ENCODE measurements at places on chromosomes 2 and 18. TPM values are rescaled to one million over a fixed set of nuclear protein-coding genes. Genes with fewer than 3 reads are reported as not detected.

MC2R gene
- total RNA-seq, result not detected

CTNNA2 gene
- total RNA-seq, result not detected

DSEL gene
- 4.2 TPM for total RNA-seq

DNA sequence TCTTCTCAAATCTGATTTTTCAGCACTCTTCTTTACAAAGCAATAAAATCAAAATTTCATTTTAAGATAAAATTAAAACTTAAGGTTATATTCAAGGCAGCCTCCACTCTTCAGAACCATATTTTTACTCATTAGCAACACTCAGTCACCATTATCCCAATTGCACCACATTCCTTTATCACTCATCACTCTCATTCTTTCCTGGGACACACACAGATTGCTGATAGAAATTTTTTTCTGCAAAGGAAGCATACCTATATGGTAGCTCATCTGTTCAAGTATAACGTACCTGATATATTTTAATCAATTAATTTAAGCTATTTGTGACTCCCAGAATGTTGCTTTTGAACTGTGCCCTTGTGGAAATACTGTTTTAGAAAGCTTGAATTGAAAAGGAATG is 1559.3 kb upstream of the ZEB2 start:
- DNase-seq, result no peak

DNA sequence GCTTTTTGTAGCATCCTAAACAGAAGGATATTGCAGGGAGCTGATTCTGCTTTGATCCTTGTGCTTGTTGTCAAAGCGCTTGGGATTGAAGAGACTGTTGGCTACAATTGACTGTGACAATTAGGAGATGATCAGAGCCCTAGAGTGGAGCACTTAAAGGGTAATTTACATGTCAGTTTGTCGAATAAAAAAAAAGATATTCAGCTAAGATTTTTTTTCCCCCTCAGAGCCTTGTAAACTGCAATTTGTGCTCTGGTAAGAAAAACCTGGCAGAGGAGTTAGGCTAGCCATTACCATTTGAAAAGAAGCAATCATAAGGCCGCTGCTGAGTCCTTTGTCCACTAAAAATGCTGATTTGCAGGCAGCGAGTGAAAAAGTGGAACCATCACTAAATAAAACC is 47.8 kb upstream of the ZEB2 start:
- no peak for DNase-seq

- DNase-seq, result no peak
Measured at GRCh38 chr18:6561016-6561415, 146.3 kb upstream of the L3MBTL4 start.

- no peak for DNase-seq
Measured at GRCh38 chr2:28219138-28219537, 173.5 kb upstream of the FOSL2 start.

DNA sequence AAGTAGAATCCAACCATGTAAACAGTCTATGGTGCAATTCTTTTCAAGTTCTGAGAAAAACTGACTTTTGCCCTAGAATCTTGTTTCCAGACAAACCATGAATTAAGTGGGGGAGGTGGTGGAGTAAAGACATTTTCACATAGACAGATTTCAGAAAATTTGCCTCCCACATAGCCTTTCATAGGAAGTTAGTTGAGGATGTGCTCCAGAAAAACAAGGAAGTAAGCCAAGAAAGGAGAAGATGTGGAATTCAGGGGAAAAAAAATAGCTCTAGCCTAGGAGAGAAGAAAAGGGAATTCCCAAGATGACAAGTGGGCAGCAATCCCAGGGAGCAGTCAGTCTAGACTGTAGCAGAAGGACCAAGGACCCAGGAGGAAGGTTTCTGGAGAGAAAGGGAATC is 17.4 kb downstream of the RUFY4 start:
- no peak for DNase-seq

DNA sequence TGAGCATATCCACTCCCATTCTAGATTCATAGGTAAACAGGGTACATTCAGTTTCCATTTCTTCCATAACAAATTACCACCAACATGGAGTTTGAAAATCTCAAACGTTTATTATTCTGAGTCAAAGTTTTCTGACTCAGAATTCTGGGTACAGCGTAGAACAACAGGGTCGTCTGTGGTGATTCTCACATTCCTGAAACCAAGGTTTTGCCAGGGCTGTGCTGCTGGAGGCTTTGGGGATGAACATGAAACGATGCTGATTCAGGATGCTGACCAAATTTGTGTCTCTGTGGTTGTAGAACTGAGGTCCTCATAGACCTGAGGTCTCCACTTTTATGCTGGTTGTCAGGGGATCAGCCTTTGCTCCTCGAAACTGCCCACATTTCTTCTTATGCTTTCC is 255.7 kb downstream of the DSEL start:
- no peak for DNase-seq

- no peak for DNase-seq
Measured at GRCh38 chr2:185891403-185891802, 152.8 kb downstream of the FSIP2 start.

All from spleen (tissue), 13 donors.